ENCODE measurements at places on chromosomes 11 and 22. TPM values are rescaled to one million over a fixed set of nuclear protein-coding genes. Genes with fewer than 3 reads are reported as not detected.
A peak's percentile ranks its signal among the peaks of the same experiment; 100 is the strongest.

GRCh38 chr11:19455731-19456130, 215.0 kb upstream of the E2F8 start:
- DNase-seq: no peak

DNA sequence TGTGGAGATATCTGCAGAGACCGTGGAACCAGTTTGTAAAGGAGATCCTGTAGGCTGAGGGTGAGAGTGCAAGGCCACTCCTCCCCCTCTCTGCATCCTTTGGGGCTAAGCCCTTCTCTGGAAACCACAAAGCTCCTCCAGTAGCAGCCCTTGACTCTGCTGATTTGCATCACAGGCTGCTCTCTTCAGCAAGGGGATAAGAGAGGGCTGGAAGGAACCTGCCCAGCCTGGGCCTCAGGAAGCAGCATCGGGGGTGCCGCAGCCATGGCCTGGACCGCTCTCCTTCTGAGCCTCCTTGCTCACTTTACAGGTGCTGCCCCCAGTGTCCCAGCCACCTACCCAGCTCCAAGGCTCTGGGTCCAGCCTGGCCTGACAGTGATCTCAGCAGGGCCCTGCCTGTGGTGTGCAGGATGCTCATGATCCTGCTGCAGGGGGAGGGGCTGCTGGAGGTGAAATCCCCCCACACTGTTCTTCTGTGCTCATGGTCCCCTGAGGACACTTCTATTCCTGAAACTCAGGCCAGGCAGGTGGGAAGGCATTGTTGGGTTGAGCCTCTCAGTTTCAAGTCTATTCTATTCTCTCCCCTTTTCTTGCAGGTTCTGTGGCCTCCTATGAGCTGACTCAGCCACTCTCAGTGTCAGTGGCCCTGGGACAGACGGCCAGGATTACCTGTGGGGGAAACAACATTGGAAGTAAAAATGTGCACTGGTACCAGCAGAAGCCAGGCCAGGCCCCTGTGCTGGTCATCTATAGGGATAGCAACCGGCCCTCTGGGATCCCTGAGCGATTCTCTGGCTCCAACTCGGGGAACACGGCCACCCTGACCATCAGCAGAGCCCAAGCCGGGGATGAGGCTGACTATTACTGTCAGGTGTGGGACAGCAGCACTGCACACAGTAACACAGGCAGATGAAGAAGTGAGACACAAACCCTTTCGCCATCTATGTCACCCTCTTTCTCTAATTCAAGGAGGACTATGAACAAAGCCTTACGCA, 68.5 kb upstream of the IGLL5 start:
- DNase-seq: no peak

- no peak for DNase-seq
Observed at GRCh38 chr22:30561402-30562189, 12.9 kb downstream of the GAL3ST1 start.

GRCh38 chr11:31798554-31799434, 12.3 kb downstream of the PAX6 start:
- no peak for DNase-seq

- no peak for DNase-seq
Observed at GRCh38 chr22:50251477-50252081, 514 bp upstream of the HDAC10 start.

GRCh38 chr11:84496122-84496521, 1131.0 kb downstream of the DLG2 start:
- no peak for DNase-seq

DNA sequence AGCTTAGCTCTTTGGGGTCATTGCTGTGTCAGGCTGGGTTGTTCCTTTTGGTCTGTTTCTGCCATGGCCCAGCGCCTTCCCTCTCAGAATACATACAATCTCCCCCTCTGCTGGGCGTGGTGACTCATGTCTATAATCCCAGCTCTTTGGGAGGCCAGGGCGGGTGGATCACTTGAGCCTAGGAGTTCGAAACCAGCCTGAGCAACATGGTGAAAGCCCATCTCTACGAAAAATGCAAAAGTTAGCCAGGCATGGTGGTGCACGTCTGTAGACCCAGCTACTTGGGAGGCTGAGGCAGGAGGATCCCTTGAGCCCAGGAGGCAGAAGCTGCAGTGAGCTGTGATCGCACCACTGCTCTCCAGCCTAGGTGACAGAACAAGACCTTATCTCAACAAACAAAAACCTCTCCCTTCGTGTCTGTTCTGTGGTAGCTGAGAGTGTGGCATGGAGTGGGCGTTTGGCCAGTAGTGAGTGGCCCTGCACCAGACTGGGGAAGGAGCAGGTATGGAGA, 46.7 kb upstream of the RAB1B start:
- DNase-seq: no peak

GRCh38 chr11:116792869-116793771, 1.4 kb upstream of the APOA5 start:
- DNase-seq: no peak

GRCh38 chr11:62404435-62404834, 14.4 kb upstream of the SCGB1A1 start:
- no peak for DNase-seq

DNA sequence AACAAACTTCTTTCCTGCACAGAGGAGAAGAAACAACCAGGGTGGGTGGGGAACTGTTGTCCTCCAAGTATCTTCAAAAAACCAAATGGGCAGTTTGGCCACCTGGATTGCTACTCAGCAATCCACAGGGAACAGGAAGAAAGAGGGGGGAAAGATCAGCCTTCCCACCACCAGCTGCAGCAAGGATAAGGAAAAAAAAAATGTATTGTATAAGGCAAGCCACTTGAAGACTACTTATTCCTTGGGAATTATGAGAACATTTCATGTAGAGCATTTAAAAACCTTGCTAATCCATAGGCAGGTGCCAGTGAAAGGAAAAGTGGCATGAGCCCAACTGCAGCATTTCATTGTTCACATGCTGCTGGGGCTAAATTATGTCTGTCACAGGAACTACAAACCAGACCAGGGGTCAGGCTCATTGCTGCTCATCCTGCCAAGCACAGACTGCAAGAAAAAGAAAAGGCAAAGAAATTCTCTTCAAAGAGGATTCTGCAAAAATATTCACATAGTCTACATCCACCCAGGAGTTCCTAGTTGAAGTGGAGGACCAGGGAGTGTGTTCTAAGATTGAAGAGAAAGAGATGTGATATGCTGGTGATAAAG, 2.2 kb downstream of the RAB30 start:
- no peak for DNase-seq

DNA sequence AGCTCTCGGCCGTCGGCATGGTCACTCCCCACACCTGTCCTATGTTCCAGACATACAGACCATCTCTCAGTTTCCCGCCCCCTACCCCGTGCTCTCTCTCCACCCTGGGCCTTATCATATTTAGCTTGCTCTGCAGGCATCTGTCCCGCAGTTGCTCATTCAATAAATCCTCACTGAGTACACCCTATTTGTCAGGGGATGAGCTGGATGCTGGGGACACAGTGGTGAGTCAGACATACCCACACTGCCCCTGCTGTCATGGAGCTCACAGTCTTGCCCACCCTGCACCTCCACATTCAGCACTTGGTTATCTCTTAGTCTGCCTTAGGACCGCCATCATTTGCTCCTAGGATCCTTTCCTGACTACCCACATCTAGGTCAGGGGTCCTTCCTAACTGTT, 313.8 kb downstream of the LARGE1 start:
- DNase-seq: no peak

DNA sequence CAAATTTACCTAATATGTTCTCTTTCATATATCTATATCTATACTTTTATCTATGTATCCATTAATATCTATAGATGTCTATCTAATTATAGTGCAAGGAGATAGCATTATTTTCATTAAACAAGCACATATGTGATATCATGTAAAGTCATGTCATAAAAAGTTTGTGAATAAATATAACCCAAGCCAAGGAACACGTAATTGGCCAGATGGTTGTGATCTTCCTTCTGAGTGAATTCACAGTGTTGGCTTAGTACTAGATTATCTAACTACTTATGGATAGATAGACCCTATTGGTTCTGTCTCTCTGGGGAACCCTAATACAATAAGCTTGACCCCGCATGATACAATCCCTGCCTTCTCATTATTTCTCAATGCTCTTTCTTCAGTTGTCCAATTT, 484.4 kb downstream of the LRRC4C start:
- no peak for DNase-seq

DNA sequence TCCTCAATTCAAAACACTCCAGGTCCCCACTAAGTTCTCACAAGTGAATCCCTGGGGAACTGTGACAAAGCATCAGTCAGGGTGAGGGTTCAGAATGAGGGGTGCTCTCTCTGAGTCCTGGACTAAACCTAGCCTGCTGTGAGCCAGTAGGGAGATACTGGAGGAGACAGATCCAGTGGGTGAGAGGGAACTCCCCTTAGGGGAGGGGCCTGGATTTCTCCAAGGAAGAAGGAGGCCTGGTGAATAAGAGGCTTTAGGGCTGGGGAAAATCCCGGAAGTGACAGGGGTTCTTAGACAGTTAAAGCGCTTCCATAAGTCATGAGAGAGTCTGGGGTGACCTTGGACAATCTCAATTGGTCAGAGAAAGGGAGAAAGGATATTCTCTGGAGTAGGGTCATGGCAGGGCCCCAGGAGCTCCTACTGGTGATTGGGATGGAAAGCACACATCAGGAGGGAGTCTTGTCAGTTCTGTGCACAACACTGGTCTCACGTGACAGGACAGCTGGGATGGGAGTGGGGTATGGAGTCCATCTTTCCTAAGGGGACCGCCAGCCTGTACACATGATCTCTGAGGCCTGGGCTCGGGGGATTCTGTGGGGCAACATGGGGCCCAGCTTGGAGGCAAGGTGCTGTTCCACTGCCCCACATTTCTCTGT, 1.5 kb downstream of the TBC1D10A start:
- peak; percentile 86 for DNase-seq

DNA sequence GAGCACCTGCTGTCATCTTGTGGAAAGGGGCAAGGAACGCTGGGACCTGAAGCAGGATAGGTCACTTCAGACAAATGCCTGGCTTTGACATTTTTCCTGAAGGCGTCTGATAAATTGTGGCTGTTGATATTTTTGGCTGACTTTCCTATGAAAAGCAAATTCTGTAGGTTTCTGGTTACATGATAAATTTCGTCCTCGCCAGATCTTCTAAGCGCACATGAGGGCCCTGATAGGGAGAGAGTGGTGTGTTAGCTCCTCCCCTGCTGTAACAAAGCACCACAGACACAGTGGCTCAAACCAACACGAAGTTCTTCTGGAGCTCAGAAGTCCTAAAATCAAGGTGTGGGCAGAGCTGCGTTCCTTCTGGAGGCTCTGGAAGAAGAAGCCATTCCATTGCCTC, 19.6 kb downstream of the APOL4 start:
- DNase-seq: no peak

GRCh38 chr11:71423181-71423790, 24.9 kb downstream of the DHCR7 start:
- DNase-seq: peak; percentile 71

GRCh38 chr11:130512662-130513061, 64.2 kb downstream of the ADAMTS15 start:
- DNase-seq: no peak

GRCh38 chr11:118896472-118896913, 12.8 kb downstream of the CXCR5 start:
- no peak for DNase-seq

DNA sequence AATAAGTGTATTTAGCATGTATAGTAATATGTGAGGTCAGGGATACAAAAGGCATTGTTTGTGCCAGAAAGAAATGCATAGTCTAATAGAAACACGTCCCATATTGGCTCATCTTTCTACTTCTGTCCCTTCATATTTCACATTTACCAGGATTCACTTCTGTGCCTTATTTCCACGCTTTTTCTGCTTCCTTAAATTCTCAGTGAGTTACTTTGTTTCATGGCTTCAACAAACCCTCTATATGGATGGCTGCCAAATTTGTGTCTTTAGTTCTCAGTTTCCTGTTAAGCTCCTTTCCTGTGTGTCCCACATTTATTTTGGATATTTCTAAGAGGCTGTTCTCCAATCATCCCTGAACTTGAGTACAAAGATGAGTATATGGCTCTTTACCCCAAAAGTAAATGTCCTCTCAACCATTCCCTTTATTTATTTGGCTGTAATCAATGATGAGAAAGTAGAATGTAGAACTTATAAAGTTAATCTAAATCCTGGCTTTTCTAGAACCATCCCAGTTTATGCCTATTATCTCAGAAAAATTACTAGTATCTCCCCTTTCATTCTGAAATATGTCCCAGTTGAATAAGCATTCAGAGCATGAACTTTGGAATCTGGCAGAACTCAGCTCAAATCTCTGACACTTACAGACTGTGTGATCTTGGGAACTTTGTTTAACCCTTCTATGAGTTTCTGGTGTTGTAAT, 23.5 kb downstream of the OR8B12 start:
- no peak for DNase-seq

DNA sequence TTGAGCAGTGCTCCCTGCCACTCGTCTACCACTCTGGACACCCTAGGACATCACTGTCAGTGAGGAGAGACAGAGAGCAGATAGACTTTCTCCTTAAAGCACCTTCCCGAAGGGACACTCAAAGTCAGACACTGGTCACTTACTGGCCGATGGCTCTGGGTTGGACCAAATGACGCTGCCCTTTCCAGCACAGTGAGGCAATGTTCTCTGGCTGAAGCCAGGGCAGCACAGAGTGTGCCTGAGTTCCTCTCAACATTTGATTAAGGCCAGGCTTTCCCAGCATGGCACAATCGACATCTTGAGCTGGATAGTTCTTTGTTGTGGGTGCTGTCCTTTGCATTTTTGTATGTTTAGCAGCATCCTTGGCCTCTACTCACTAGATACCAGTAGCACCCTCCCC, 206.2 kb downstream of the CSNK2A3 start:
- DNase-seq: no peak

DNA sequence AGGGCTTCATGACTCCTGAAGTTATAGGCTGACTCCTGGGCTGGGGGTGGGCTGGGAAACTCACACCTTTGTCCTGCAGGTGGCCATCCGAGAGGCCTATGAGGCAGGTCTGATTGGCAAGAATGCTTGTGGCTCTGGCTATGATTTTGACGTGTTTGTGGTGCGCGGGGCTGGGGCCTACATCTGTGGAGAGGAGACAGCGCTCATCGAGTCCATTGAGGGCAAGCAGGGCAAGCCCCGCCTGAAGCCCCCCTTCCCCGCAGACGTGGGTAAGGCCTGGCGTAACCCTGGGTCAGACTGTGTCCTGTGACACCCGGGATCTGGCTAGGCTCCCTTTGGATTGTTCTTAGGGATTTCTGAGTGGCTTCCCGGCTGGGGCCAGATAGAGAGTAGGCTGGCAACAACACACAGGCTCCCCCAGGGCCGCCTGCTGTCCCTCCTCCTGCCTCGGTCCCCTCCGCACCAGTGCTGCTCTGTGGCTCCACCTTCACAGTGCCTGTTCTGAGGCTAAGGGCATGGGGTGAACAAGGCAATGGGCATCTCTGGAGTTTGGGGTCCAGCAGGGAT, 3.6 kb downstream of the NDUFV1 start:
- no peak for DNase-seq

The IGLL5 gene
- not detected for total RNA-seq

The KCNE3 gene
- total RNA-seq: not detected

The NAV2 gene
- total RNA-seq: 14.5 TPM

The SHISA8 gene
- not detected for total RNA-seq

The RIBC2 gene
- 3.9 TPM for total RNA-seq

The MUC5AC gene
- not detected for total RNA-seq

The RAG1 gene
- total RNA-seq: 0.61 TPM

The EXT2 gene
- total RNA-seq: 98.9 TPM

The CAT gene
- total RNA-seq: 101 TPM

The BEST1 gene
- total RNA-seq: 47.8 TPM
